DMS79 treated with DMSO at 0.1 percent for 48 hours (cell line): ENCODE measurements at places on chromosomes 16 and 17.

GRCh38 chr16:30381291-30382041 is 895 bp downstream of the SEPTIN1 start:
- no peak for DNase-seq

GRCh38 chr17:81219476-81220180 is 3.1 kb downstream of the CEP131 start:
- no peak for DNase-seq

DNA sequence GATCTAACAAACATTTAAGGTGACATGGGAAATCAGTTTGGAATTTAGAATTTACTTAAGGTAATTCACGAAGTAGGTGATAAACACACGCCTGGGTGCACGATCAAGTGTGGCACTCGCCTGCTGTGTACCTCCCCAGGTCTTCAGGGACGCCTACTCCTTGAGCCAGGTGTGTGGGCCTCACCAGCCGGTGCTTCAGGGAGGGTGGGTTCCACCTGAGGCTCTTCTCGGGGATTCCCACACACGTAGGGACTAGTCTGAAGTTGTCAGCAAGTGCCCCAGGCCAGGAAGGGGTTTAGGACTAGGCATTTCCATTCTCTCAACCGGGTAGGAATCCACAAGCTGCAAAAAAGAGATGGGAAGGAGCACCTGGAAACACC is 9.8 kb upstream of the NAT9 start:
- DNase-seq: no peak

GRCh38 chr17:82236142-82236971 is 7.5 kb downstream of the SLC16A3 start:
- DNase-seq: peak; percentile 53

- peak; percentile 44 for DNase-seq
These were observed 26.4 kb downstream of the NMT1 start for GRCh38 chr17:45087504-45087975.

DNA sequence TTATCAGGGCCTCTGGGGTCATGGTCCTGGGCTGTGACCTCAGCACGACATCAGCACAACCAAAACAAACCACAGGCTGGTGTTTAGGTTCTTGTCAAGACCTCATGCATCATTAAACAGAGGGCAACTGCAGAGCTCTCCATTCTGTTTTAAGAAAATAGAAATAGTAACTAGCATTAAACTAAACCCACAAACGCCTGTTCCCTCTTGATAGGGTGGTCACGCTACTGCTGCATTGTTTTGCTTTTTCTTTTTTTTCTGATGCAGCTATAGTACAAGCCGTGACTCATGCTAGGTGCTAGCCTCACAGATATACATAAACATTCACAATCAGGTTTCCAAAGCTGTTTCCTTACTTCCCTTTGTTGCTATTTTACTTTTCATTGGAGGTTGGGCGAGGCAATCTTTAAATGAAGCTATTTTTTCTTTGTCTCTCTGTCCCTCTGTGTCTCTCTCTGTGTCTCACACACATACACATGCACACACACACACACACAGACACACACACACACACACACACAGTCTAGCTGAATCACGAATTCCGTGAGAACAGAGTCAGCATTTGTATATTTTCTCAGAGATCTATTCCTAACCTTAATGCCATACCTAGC is 310.3 kb downstream of the CDH13 start:
- DNase-seq: no peak

GRCh38 chr16:6918646-6919045 is 414.0 kb upstream of the RBFOX1 start:
- peak; percentile 43 for DNase-seq
